ENCODE measurements at places on chromosomes 16 and 17.

GRCh38 chr16:68264128-68265077 lies at the start of gene SLC7A6:
Gene SLC7A6 (plus strand): TSS chr16:68264526. CDS start chr16:68274727, 10,201 bp downstream.
- H3K27me3 ChIP-seq: no peaks in the 10 kb centered on the region
- peak; percentile 92 for DNase-seq
- peak within 1 kb of the TSS; percentile 98 for H3K27ac ChIP-seq
- H3K36me3 ChIP-seq: peaks cover 46% of the 10 kb centered on the region

- peak overlapping the region; percentile 88 for H3K27ac ChIP-seq
- peaks cover 55% of the 10 kb centered on the region for H3K4me1 ChIP-seq
- no peaks in the 10 kb centered on the region for H3K36me3 ChIP-seq
- H3K27me3 ChIP-seq: no peaks in the 10 kb centered on the region
- peak; percentile 70 for DNase-seq
Measured at GRCh38 chr17:79993390-79994227, 42.1 kb downstream of the TBC1D16 start.

DNA sequence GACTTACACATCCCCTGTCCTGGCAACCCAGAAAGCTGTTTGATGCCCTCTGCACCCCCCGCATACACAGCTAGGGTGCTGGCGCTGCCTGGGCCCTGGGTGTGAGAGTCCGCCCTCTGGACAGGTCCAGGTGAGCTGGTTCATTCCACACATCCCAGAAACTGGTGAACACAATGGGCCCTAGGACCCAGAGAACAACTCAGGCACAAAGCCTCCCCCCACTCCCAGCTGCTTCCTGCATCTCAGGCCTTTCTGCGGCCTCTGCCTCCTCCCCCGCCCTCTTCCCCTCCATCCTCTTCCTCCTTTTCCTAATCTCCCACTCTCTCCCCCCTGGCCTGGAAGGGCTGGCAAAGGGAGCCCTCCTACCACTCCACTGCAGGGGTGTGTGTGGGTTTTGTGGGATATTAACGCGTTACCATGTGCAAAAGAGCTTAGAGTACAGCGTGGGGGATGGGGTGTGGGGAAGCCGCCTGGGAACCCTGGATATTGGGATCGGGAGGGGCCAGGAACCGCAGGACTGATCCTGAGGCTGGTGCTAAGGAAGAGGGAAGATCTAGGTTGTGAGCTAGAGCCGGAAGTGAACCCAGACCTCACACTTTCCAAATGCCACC lies 1.6 kb upstream of the PPP1R9B start:
- peaks cover 39% of the 10 kb centered on the region for H3K4me1 ChIP-seq
- H3K27ac ChIP-seq: peak overlapping the region; percentile 94
- H3K27me3 ChIP-seq: no peaks in the 10 kb centered on the region
- DNase-seq: peak; percentile 77

DNA sequence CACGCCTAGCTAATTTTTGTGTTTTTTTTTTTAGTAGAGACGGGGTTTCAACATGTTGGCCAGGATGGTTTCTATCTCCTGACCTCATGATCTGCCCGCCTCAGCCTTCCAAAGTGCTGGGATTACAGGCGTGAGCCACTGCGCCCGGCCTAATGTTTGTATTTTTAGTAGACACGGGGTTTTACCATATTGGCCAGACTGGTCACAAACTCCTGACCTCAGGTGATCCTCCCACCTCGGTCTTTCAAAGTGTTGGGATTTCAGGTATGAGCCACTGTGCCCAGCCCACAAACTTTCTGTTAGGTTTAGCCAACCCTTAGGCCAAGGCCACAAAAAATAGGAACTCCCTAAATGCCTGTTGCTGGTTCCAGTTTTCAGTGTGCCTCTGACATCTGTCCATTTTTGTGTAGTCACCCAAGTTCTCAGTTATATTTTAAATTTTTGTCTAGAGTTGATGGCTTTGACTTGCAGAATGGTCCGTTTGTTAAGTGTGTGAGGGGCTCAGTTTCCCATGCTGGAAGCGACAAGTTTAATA lies 12.7 kb downstream of the CCL16 start:
- no peak overlapping the region for H3K4me3 ChIP-seq
- H3K27me3 ChIP-seq: no peaks in the 10 kb centered on the region
- H3K27ac ChIP-seq: no peak overlapping the region
- no peak for DNase-seq
- H3K36me3 ChIP-seq: no peaks in the 10 kb centered on the region

DNA sequence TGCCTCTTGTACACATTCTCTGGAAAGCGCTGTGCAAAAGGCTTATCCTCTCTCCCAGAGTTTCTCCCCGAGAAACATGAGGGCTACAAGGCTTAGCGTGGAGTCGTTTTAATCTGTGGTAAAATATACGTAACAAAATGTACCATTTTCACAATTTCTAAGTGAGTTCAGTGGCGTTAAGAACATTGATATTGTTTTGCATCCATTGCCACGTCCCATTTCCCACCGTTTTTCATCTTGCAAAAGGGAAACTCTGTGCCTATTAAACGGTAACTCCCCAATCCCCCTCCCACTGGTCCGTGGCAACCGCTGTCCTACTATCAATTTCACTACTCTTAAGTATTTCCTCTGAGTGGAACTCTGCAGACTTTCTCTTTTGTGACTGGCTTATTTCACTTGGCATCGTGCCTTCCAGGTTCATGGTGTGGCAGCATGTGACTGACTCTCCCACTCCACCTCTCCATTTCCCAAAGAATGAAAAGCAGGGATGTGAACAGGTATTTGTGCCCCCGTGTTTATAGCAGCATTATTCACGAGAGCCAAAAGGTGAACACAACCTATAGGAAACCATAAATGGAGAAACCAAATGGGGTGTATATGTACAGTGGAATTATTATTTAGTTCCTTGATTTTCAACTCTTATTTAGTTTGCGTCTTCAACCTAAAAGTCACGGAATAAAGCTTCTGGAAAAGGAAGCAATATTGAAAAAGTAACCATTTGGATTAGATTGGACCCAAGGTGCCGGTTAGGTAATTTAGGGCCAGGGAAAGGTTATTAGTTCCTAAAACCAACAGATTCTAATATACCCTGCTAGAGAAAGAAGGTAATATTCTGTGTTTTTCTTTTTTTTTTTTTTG lies 1.1 kb upstream of the USP32 start:
- peak overlapping the region; percentile 99 for H3K27ac ChIP-seq
- no peaks in the 10 kb centered on the region for H3K27me3 ChIP-seq
- H3K36me3 ChIP-seq: peaks cover 17% of the 10 kb centered on the region
- peaks cover 42% of the 10 kb centered on the region for H3K4me1 ChIP-seq
- DNase-seq: peak; percentile 59

DNA sequence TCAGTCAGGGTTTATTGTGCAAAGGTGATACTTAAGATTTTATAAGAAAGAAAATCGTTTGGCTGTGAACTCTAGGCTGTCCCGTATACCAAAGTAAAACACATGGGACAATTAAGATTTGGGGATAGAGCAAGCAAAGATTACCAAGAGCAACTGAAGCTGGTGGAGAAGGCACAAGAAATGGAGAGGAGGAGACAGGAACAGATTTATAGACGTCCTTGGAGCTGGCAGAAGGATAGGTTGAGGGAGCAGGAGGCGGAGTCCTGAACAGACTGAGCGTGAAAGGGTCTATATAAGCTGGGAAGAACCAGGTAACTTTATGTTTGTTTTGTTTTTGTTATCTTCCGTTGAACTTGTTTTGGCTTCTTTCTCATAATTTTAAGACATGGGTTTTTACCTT lies 3.8 kb downstream of the TNRC6C start:
- DNase-seq: no peak
- peaks cover 15% of the 10 kb centered on the region for H3K36me3 ChIP-seq
- H3K4me1 ChIP-seq: peaks cover 78% of the 10 kb centered on the region
- peak overlapping the region; percentile 3 for H3K27ac ChIP-seq
- no peaks in the 10 kb centered on the region for H3K27me3 ChIP-seq

DNA sequence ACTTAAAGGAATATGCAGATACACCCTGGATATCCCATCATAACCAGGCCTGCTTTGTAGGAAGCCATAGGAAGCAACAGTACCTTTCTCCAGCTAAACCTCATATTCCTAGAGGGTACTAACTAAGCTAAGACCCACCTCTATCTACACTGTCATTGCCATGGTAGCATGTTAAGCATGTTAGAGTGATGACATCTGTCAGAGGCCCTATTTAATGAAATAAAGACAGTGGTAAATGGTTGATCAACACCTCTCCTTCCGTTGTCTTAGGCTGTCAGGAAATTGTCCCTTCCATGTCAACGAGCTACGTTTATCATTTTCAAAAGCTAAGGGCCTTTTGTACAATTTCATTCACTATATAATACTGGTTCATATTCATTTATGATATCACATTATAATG lies 251.1 kb upstream of the PSMD7 start:
- H3K4me1 ChIP-seq: no peaks in the 10 kb centered on the region
- no peak overlapping the region for H3K4me3 ChIP-seq
- no peak overlapping the region for H3K27ac ChIP-seq

- peaks cover 56% of the 10 kb centered on the region for H3K4me1 ChIP-seq
- H3K27ac ChIP-seq: peak overlapping the region; percentile 18
- H3K4me3 ChIP-seq: no peak overlapping the region
Measured at GRCh38 chr16:84759061-84759460, 59.3 kb downstream of the USP10 start.

DNA sequence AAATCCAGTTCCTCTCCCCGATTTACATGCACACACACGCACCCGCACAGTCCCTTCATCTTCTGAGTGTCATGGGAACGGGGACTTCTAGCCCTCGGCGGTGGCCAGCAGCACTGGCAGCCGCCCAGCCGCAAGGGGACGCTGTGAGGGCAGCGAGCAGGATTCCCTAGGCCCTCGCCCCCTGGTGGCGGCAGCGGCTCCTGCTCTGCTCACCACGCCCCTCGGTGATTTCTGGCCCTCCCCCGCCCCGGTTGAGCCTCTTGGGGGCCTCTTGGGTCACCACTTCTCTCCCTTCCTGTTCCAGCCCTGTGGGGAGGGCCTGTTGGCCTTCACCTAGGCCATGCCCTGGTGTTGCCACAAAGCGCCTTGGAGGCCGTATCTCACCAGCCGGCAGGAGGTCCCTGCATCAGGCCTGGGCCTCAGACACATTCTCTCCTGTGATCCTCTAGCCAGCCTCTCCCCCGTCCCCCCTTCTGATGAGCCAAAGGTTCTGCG lies 75.2 kb upstream of the KSR1 start:
- no peak overlapping the region for H3K27ac ChIP-seq
- no peak overlapping the region for H3K4me3 ChIP-seq
- DNase-seq: peak; percentile 86
- peaks cover 49% of the 10 kb centered on the region for H3K27me3 ChIP-seq
- H3K4me1 ChIP-seq: peaks cover 3% of the 10 kb centered on the region

DNA sequence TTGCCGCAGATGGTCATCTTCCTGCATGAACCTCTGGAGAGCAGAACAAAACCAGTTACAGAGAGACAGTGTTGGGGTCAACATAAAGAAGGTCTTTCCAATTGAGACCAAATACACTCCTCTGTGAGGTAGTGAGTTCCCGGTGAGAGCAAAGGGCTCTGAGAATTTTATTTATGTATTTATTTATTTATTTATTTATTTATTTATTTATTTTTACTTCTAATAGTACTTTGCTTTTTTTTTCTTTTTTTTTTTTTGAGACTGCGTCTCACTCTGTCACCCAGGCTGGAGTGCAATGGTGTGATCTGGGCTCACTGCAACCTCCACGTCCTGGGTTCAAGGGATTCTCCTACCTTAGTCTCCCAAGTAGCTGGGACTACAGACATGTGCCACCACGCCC lies 12.1 kb upstream of the COTL1 start:
- H3K36me3 ChIP-seq: no peaks in the 10 kb centered on the region
- peaks cover 25% of the 10 kb centered on the region for H3K4me1 ChIP-seq
- DNase-seq: no peak
- no peak overlapping the region for H3K4me3 ChIP-seq
- no peak overlapping the region for H3K27ac ChIP-seq
- H3K27me3 ChIP-seq: peaks cover 3% of the 10 kb centered on the region

DNA sequence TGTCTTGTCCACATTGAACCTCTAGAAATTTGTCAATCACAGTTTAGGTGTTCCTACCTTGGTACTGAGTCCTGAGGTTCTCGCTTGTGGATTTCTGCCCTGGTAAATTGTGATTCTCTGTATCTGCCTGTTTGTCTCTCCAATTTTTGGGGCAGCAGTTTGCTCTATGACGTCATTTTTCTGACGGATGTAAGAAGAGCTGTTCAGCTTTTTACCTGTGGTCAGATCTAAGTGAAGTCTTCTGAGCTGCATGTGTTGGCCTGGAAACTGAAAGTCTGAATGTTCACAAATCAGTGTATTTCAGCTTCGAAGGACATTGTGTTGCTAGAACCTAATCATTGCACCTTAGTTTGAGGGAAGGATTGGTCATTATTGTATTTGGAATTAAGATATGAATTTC lies 63.4 kb downstream of the BCAS3 start:
- H3K27me3 ChIP-seq: no peaks in the 10 kb centered on the region
- no peak for DNase-seq
- no peak overlapping the region for H3K27ac ChIP-seq
- no peaks in the 10 kb centered on the region for H3K36me3 ChIP-seq
- no peak overlapping the region for H3K4me3 ChIP-seq

DNA sequence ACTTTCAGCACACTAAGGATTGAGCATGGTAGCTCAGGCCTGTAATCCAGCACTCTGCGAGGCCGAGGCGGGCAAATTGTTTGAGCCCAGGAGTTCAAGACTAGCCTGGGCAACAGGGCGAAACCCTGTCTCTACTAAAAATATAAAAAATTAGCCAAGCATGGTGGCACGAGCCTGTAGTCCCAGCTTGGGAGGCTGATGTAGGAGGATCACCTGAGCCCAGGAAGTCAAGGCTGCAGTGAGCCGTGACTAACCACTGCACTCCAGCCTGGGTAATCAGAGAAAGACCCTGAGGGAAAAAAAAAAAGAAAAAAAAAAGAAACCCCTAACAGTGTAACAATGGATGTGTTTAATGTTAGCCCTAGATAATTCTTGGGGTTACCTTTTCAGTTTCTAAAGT lies 24.0 kb downstream of the PARN start:
- no peak overlapping the region for H3K27ac ChIP-seq
- no peak overlapping the region for H3K4me3 ChIP-seq
- peaks cover 92% of the 10 kb centered on the region for H3K36me3 ChIP-seq
- H3K27me3 ChIP-seq: no peaks in the 10 kb centered on the region
- H3K4me1 ChIP-seq: no peaks in the 10 kb centered on the region

- peaks cover 32% of the 10 kb centered on the region for H3K36me3 ChIP-seq
- no peak for DNase-seq
- H3K4me3 ChIP-seq: peak overlapping the region; percentile 80
- H3K27me3 ChIP-seq: no peaks in the 10 kb centered on the region
- H3K27ac ChIP-seq: peak overlapping the region; percentile 89
- H3K4me1 ChIP-seq: peaks cover 42% of the 10 kb centered on the region
Measured at GRCh38 chr17:18261146-18261515, 669 bp downstream of the MIEF2 start.

DNA sequence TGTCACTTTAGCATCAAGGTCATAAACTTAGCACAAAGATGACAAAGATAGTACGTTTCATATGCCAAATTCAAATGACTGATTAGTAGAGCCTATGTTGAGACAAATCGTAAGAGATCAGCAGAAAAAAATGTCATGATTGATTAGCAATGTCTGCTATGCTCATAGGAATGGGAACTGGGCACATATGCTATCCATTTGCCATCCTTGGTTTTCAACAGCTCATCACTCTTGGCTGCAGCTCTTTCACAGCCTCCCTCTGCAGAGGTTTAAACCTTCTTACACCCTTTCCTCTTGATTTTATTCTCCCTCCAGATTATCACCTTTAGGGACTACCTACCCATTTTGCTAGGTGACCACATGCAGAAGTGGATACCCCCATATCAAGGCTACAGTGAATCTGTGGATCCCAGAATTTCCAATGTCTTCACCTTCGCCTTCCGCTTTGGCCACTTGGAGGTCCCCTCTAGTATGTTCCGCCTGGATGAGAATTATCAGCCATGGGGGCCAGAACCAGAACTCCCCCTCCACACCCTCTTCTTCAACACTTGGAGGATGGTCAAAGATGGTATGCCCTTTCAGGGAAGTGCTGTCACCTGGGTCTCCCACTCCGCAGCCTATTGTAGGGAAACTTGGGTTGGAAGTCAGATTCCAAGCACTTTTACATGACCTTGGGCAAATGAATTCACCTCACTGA lies 16.2 kb downstream of the MPO start:
- no peak for DNase-seq
- no peak overlapping the region for H3K4me3 ChIP-seq
- peaks cover 67% of the 10 kb centered on the region for H3K27me3 ChIP-seq

All from activated T-cell treated with anti-CD3 and anti-CD28 coated beads, Interleukin-2, amount 50 U/mL, for 24 hours (primary cell).